Activated naive CD4-positive, alpha-beta T cell treated with anti-CD3 and anti-CD28 coated beads for 36 hours (primary cell): ENCODE measurements at places on chromosomes 4 and X. TPM values are rescaled to one million over a fixed set of nuclear protein-coding genes. Genes with fewer than 3 reads are reported as not detected.

The KIT gene
- total RNA-seq = not detected

The FDCSP gene
- total RNA-seq = not detected

The NPNT gene
- total RNA-seq = not detected

The FATE1 gene
- total RNA-seq = not detected

The FRMPD3 gene
- total RNA-seq = not detected

The TRAM1L1 gene
- total RNA-seq = not detected

The SMIM20 gene
- total RNA-seq = 33.2 TPM

The FAM149A gene
- 0.42 TPM for total RNA-seq

The THOC2 gene
- total RNA-seq = 79.9 TPM

The ZGRF1 gene
- 40.0 TPM for total RNA-seq

The APBB2 gene
- 4.8 TPM for total RNA-seq

The SUPT20HL1 gene
- total RNA-seq = not detected

The CT83 gene
- not detected for total RNA-seq

DNA sequence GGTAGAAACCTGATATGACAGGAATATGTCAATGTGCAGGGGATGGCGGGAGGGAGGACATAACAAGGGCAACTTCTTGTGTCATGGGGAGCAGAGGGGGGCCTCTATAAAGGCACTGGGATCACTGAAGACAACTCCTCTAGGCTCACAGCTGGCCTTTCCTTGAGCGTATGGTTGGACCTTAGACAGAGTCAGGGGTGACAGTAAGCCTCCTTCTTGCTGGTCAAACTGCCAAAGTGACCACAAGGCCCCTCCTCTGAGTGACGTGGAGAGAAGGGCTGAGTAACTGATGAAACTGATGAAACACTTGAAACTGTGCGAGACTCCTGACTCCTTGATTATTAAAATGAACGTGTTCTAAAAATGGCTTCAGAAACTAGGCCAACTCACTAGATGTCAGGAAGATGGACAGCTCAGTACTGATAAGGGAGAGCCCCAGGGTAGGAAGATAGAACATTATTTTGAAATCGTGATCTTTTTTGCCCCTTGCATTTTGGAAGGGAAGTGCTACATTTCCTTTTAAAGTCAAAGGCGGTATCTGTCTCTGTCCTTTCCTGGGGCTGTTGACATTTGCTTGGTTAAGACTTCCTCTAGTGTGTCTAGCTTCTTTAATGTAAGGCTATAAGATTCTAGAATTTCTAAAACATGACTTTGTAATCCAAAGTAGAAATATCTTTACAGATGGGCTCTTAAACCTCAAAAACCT lies 1.6 kb downstream of the RAB33A start:
- peak overlapping the region; percentile 94 for H3K27ac ChIP-seq
- peak; percentile 68 for DNase-seq
- H3K27me3 ChIP-seq = no peaks in the 10 kb centered on the region
- H3K4me3 ChIP-seq = peak overlapping the region; percentile 87
- peaks cover 9% of the 10 kb centered on the region for H3K36me3 ChIP-seq

DNA sequence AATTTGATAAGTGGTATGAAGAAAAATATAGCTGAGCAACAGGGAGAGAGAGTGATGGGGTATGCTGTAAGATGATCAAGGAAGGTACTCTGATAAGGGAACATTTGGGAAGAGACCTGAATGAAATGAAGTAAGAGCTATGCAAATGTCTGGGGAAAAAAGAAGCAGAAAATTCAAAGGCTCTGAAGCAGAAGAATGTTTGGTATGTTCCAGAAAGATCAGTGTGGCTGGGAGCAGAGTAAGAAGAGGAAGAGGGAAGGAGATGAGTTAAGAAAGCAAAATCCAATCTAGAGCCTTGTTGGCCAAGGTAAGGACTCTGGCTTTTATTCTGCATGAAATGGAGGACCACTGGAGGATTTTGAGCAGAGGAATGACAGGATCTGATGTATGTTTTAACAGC lies 90.0 kb downstream of the AWAT2 start:
- H3K27ac ChIP-seq = no peak overlapping the region
- no peak for DNase-seq
- H3K4me1 ChIP-seq = peaks cover 6% of the 10 kb centered on the region

GRCh38 chr4:130077275-130077674 lies 981.3 kb downstream of the C4orf33 start:
- no peak overlapping the region for H3K27ac ChIP-seq
- no peak for DNase-seq
- no peaks in the 10 kb centered on the region for H3K36me3 ChIP-seq

- no peak overlapping the region for H3K27ac ChIP-seq
- DNase-seq = no peak
Measured at GRCh38 chr4:145406970-145407369, 74.7 kb upstream of the SMAD1 start.

- H3K36me3 ChIP-seq = peaks cover 14% of the 10 kb centered on the region
- peak overlapping the region; percentile 96 for H3K27ac ChIP-seq
- H3K4me3 ChIP-seq = peak overlapping the region; percentile 84
- no peak for DNase-seq
Measured at GRCh38 chrX:153973127-153974002, 811 bp downstream of the TMEM187 start.

DNA sequence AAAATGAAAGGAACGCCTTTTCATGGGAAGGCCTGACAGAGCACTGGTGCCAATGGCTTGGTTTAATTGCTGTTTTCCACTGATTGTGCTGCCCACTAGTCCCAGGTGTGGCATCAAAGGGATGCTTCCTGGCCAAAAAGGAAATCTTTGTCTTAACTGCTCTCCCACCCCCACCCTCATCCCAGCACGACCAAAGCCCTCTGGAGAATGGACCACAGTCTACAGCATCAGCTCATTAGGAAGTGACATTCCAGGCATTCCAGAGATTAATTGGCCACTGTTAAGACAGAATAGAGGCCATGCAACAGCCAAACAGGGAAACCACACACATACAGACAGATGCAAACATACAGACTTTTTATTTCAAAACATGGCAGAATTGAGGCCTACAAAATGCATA lies 143.2 kb downstream of the LHFPL1 start:
- DNase-seq = no peak
- no peak overlapping the region for H3K4me3 ChIP-seq
- H3K36me3 ChIP-seq = no peaks in the 10 kb centered on the region
- no peaks in the 10 kb centered on the region for H3K4me1 ChIP-seq

DNA sequence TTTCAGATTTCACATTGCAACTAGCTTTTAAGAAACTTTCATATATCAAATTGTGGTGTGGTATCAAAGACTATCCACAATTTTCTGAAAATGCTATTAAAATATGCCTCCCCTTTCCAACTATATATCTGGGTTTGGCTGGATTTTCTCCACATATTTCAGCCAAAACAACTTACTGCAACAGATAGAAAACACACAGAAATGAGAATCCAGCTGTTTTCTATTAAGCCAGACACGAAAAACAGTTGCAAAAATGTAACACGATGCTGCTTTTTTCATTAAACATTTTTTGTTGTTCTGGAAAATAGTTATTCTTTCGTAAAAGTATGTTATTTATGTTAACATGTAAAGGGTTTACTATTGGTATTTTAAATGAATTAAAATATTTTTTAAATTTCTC lies 33.1 kb downstream of the DCTD start:
- peaks cover 75% of the 10 kb centered on the region for H3K36me3 ChIP-seq
- no peak overlapping the region for H3K4me3 ChIP-seq
- H3K4me1 ChIP-seq = no peaks in the 10 kb centered on the region
- no peaks in the 10 kb centered on the region for H3K27me3 ChIP-seq

- H3K27me3 ChIP-seq = no peaks in the 10 kb centered on the region
- DNase-seq = no peak
- no peak overlapping the region for H3K27ac ChIP-seq
- H3K4me1 ChIP-seq = no peaks in the 10 kb centered on the region
- no peaks in the 10 kb centered on the region for H3K36me3 ChIP-seq
Measured at GRCh38 chrX:74804574-74804973, 120.7 kb downstream of the NEXMIF start.

DNA sequence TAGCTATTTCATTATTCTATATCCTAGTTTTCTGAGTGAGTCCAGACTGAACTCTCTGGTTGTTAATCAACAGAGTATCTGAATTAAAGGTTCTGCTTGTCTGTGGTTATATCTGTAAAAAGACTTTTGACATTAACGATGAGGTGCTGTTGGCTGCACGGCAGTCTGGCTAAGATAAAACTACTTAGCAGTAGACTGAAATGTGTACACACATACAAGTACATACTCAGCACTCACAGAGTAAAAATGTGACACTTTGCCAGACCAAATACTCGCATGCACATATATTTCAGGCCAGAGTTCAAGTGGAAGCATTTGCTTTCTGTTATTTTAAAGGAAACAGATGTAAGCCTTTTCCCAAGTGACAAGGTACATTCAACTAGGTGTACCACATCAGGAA lies 80.5 kb downstream of the PRDM5 start:
- H3K36me3 ChIP-seq = no peaks in the 10 kb centered on the region
- no peaks in the 10 kb centered on the region for H3K27me3 ChIP-seq
- H3K27ac ChIP-seq = no peak overlapping the region
- no peak for DNase-seq
- no peak overlapping the region for H3K4me3 ChIP-seq

- no peak overlapping the region for H3K4me3 ChIP-seq
- no peaks in the 10 kb centered on the region for H3K27me3 ChIP-seq
- H3K4me1 ChIP-seq = peaks cover 4% of the 10 kb centered on the region
- H3K27ac ChIP-seq = no peak overlapping the region
- no peaks in the 10 kb centered on the region for H3K36me3 ChIP-seq
Measured at GRCh38 chr4:1576961-1577821, 106.9 kb downstream of the FAM53A start.

- H3K4me3 ChIP-seq = no peak overlapping the region
- no peaks in the 10 kb centered on the region for H3K27me3 ChIP-seq
- no peaks in the 10 kb centered on the region for H3K36me3 ChIP-seq
- DNase-seq = peak; percentile 61
- peaks cover 7% of the 10 kb centered on the region for H3K4me1 ChIP-seq
- H3K27ac ChIP-seq = no peak overlapping the region
Measured at GRCh38 chrX:13506574-13506973, 62.8 kb upstream of the EGFL6 start.
